ENCODE measurements at places on chromosomes 5 and 9. TPM values are rescaled to one million over a fixed set of nuclear protein-coding genes. Genes with fewer than 3 reads are reported as not detected.

Gene PCDHB5
- total RNA-seq, result 20.6 TPM

DNA sequence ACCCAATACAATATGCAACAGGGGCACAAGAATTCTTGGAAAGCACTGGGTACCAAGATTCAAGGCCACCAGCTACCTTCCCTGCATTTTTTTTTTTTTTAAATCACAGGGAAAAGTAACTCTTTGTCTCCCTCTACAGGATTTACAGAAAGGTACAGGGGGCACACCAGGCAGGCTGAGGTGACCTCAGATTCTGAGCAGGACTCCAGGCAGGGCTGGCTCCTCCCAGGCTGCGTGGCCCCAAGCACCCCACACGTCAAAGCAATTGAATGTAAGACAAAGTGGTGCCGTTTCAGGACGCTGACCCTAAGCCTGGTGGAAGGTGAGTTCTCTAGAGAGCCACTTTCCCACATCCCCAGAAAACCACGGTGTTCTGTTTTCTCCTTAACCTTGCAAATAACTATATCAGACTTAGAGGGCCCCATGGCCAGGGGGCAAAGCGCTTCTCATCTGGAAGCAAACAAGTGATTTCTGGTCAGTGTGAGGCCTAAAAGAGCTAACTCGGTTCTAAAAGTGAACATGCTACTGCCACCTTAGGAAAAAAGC is 222.6 kb downstream of the ROR2 start:
- DNase-seq, result peak; percentile 59

DNA sequence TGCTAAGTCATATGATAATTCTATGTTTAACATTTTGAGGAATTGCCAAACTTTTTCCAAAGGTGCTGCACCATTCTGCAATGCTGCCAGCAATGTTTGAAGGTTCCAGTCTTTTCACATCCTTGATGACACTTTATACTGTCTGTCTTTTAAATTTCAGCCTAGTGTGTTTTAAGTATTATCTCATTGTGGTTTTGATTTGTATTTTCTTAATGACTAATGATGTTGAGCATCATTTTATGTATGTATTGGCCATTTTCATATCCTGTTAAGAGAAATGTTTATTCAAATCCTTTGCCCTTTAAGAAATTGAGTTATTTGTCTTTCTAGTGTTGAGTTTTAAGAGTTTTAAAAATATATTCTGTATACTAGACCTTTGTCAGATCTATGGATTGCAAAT is 5.0 kb upstream of the TEX48 start:
- no peak for DNase-seq

DNA sequence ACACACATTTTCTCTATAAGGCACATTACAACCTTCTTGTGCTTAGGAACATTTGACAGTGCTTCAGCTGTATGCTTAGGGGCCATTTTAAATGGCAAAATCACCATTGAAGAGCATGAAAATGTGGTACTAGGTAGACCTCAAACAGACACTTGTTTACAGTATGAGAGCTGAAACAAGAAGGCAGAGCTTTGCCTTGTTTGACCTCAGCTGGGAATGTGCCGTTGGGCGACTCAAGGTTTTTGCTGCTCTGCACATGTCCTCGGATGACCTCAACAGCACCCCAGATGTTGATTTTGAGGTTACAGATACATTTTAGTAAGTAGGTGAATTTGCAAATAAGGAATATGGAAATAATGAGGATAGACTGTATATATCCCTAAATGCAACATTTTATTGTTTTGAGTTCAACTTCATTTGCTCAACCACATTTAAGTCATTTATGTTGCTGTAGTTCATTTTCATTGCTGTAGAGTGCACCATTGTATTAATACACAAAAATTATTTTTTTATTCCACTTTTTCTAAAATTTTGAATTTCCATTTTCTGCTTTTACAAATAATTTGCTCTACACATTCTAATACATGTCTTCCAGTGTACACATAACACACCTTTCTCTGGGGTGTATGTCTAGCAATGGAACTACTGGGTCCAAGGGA is 206.8 kb downstream of the NR3C1 start:
- no peak for DNase-seq

GRCh38 chr5:60362158-60362557 is 337.8 kb downstream of the DEPDC1B start:
- DNase-seq, result no peak

DNA sequence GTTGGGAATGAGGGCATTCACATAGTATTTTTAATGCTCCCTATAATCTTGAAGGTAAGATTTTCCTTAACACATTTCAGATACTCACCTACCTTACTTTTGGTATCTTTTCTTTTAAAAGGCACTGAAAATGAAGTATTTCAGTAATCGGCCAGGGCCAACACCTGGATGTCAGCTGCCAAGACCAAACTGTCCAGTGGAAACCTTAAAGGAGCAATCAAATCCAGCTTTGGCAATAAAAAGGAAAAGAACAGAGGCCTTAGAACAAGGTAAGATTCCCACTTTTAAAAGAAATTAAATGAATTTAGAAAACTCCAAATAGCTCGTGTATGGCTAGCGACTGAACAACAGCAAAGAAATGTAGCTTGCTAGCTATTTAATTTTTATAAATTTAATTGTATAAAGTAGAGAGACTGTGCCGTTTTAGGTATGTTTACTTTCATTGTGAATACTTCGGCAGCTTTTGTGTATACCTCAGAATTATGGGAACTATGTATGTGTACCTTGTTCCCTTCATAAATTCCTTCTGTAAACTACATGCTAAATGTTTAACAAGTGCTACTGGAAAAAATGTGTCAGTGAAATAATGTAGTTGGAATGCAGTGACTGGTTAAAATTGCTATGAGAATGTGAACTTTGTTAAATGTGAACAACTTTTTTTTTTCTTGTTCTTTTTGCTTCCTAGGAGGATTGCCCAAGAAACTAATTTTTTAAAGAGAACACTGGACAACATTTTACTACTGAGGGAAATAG is 41.9 kb downstream of the CDK7 start:
- DNase-seq, result no peak

GRCh38 chr5:149367249-149367971 is 9.6 kb downstream of the PCYOX1L start:
- peak; percentile 69 for DNase-seq

DNA sequence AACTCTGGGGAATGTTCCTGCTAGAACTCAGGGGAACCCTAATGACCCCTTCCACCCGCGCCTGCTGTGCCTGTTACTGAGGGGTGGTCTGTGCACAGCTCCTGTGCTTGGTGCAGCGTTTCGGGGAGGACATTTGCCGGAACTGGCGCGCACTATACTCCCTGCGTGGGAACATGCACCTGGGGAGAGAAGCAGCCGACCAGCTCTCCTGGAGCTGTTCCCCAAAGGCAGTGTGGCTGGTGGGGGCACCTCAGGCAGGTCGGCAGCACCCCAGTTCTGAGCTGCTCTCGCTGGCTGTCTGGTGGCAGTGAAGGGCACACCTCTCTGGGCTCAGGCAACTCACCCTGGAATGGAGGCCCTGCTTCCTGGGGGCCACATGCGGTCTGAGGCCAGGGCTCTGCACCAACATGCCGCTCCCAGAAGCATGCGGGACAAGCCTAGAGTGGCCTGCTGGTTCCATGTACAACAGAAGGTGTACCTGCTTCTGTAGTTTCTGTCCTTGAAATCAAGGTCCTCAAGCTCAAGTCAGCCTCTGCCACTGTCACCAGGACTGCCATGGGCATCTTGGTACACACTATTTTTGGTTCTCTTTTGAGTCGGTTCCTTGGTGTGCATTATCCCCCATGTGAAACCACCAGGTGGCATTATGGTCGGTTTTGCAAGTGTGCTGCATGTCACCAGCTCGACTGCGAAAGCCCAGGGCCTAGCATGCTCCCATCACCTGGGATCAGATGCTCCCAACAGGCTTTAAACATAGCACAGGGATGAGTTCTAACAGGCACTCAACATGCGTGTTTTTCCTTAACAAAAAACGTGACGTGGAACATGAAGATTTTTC is 7.8 kb upstream of the MRNIP start:
- DNase-seq, result no peak
